Motor neuron (in vitro differentiated cells): ENCODE measurements at places on chromosomes 11 and 22. TPM values are rescaled to one million over a fixed set of nuclear protein-coding genes. Genes with fewer than 3 reads are reported as not detected.
A peak's percentile ranks its signal among the peaks of the same experiment; 100 is the strongest.

The GGTLC3 gene
- total RNA-seq = not detected in 2 replicates

The KBTBD3 gene
- 3.6 and 4.8 TPM in 2 replicates for total RNA-seq

The HEPHL1 gene
- total RNA-seq = 0.05 TPM in 1 of 2 replicates, not detected in the other

The B4GALNT4 gene
- total RNA-seq = 79.4 and 93.0 TPM in 2 replicates

The CCDC188 gene
- total RNA-seq = 0.45 TPM in 1 of 2 replicates, not detected in the other

The TRPC6 gene
- total RNA-seq = 0.59 and 0.64 TPM in 2 replicates

The KIRREL3 gene
- 52.9 and 53.1 TPM in 2 replicates for total RNA-seq

The KIF18A gene
- 2.0 and 2.5 TPM in 2 replicates for total RNA-seq

The MCM5 gene
- 54.1 and 56.0 TPM in 2 replicates for total RNA-seq

The AGBL2 gene
- total RNA-seq = 1.0 and 1.1 TPM in 2 replicates

The MISFA gene
- 1.7 and 2.2 TPM in 2 replicates for total RNA-seq

The CELSR1 gene
- 26.6 and 46.9 TPM in 2 replicates for total RNA-seq

The CADM1 gene
- total RNA-seq = 110 and 118 TPM in 2 replicates

The PANX3 gene
- not detected in 2 replicates for total RNA-seq

The EFCAB6 gene
- total RNA-seq = 9.2 and 10.8 TPM in 2 replicates

The PATE3 gene
- total RNA-seq = not detected in 2 replicates

The PARVG gene
- total RNA-seq = 0.59 and 0.76 TPM in 2 replicates

GRCh38 chr11:8698917-8699441 lies 16.4 kb downstream of the RPL27A start:
- ATAC-seq = no peak

DNA sequence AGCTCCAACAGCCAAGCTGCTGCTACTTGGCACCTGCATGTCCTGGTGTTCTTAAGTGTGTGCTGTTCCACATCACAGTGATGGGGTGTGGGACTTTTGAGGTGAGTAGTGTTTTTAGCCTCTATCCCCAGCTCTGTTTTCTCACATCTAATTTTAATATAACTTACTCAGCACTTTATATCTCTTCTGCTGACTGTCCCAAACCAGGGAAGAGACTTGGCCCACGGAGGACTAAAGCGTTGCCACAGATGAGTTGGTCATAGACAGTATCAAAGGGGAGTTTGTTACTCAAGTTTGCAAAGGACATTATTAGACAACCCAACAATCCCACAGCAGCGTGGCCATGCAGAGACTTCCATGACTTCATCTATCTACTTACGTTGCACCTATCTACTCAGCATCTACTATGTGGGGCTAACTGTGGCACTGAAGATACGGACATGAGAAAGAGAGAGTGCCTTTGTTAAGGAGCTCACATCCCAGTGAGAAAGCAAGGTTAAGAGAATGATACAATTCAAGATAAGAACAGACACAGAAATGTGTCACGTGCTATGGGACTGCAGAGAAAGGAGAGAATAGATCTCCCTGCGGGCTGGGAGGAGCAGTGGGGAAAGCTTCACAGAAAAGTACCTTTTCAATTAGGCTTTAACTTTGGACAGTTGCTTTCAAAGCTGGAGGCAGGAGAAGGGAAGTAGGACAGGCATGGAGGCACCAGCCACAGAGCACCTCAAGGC lies 82.4 kb downstream of the ME3 start:
- ATAC-seq = no peak

GRCh38 chr22:23826510-23827350 lies 12.1 kb downstream of the DERL3 start:
- peak; percentile 58 for ATAC-seq

GRCh38 chr11:37595845-37596244 lies 997.8 kb upstream of the RAG2 start:
- no peak for ATAC-seq

GRCh38 chr11:131897956-131898355 lies 527.5 kb downstream of the NTM start:
- no peak for ATAC-seq

DNA sequence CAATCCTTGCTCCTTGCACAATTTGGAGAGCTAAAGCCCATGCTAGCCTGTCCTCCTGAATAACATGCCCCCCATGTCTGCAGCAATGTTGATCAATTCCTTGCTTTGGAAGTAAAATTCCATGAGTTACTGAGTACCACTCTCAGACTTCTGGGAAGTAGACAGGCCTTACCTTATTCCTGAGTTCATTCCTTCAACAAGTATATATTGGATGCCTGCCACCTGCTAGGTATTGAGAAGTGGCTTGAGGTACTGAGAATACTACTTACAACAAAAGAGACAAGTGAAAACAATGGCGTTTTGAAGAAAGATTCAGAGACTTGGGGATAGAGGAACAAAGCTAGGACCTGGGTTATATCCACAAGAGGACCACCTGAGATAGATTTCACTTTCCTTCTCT lies 12.4 kb downstream of the PATE2 start:
- ATAC-seq = no peak

DNA sequence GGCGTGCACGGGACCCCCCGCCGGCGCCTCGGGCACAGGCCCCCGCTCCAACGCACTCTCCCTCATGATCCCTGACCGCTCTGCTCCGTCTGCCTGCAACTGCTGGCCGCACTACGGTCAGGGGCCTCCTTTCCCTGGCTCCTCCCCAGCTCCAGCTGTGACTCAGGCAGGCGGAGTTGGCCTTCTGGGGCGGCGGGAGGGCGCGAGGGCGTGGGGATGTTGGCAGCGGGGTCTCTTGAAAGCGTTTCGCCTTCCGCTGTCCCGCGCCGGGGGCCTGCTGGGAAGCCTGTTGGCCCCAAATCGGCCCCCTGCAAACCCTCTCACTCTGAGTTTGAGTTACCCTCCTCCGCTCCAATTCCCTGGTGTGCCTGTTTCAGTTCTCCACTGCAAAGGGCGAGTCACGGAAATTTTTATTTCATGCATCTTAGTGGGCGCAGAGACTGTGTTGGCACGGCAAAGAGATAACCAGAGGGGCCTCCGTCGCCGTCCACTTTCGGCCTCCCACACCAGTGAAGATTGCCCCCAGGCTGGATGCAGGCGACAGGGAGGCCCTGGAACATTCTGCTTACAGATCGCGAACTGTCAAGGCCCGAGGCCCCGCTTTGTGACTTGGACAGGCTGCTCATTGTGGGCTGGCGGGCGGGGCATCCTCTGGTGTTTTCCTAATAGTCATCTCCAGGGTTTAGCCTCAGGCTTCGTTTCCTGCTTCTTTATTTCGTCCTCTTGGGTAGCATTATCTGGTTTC lies at the start of gene CAVIN3:
TSS of gene CAVIN3 (minus strand) at position 91 of the 745 bp plus-strand sequence. CDS start at position 66, 25 bp downstream.
- peak; percentile 67 for ATAC-seq

- ATAC-seq = no peak
These were observed 16.3 kb downstream of the MRGPRG start for GRCh38 chr11:3202305-3202704.

DNA sequence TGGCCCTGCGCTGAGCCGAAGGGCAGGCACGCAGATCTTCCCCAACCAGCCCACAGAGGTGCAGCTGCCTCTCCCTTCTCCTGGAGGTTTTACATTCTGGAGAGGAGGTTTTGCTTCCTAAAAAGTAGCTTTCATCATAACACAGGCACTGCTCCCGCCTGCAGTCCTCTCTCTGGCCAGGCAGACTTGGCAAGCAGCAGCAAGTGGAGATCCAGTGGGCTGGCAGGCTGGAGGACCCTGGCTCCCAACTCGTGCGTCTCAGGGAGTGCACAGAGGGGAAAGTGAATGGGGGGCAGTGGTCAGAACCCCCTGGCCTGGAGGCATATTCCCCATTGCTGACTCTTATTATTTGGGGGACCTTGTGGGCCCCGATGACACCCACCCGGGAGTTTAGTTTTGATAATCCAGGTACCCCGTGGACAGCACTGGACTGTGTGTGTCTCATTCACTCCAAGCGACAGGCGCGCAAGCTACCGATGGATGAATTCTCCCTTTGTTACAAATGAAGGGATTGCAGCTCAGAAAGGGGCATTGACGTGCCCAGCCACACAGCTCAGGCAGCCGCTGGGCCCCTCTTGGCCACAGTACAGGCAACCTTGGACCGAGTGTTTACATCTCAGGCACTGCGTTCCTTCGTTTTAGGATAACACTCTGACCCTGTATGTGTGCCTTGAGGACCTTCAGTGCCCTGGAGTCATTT lies 1223.9 kb downstream of the BRD1 start:
- ATAC-seq = no peak

GRCh38 chr22:31286360-31287255 lies 5.7 kb downstream of the PIK3IP1 start:
- ATAC-seq = no peak

GRCh38 chr22:20219667-20220628 lies 48.2 kb downstream of the RTN4R start:
- no peak for ATAC-seq

DNA sequence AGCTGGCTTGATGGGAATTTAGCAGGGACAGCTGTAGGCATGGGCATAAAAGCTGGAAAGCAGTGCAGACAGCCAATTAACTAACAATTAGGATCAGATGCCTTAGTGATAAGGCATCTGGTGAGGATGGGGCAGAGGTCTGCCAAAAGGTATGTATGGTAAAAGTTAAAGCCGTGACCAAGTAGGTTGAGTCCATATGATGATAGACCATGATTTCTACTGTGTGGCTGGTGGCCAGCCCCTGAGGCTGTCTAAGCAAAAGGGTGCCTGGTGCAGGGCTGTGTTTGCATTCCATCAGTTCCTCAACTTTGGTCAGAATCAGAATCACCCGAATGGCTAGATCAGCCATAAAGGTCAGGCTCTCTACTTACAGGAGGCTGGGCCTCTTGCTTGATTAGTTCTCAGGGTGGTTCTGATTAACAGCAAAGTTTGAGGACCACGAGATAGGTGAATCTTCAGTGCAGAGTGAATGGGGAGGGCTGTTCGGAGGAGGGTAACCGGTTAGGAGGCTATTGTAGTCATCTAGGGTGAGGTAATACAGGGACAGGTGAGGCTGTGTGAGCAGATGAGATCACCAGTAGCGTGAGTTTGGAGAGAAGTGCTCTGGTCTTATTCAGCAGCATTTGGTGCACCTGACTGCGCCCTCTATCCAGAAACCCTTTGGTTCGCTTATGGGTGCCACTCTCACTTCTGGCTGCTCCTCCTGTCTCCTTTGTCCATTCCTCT lies 27.2 kb downstream of the PPFIBP2 start:
- ATAC-seq = peak; percentile 38

- no peak for ATAC-seq
These were observed 23.1 kb downstream of the PIH1D2 start for GRCh38 chr11:112050721-112051120.

GRCh38 chr11:48184452-48184851 lies 32.2 kb upstream of the OR4B1 start:
- no peak for ATAC-seq

- ATAC-seq = peak; percentile 55
These were observed 621.1 kb downstream of the OPCML start for GRCh38 chr11:132911186-132911585.

- ATAC-seq = no peak
These were observed 30.5 kb downstream of the ALG12 start for GRCh38 chr22:49887702-49888101.

DNA sequence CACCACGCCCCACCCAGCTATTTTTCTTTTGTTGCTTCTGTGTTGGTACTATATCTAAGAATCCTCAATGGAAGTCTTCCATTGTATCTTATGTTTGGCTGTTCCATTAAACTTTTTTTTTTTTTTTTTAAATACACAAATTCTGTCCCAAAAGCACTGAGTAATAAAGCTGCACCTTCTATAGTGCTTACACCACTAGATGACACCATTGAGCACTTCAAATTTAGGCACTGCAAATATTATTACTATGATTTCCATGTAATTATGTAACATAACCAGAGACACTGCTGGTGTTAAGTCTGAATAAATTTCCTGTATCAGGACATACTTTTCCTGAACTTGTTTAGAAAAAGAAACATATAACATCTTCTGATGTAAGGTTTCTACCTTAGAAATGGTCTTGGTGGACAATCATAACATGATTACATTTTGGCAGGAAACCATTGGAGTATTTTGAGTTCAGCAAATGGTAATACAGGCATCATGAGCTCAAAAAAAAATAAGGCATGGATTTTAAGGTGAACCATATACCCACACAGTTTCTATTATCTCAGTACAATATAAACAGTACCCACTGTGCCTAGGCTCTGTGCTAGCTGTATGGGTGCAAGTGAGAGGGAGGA lies 110.5 kb downstream of the ATG16L2 start:
- ATAC-seq = no peak

DNA sequence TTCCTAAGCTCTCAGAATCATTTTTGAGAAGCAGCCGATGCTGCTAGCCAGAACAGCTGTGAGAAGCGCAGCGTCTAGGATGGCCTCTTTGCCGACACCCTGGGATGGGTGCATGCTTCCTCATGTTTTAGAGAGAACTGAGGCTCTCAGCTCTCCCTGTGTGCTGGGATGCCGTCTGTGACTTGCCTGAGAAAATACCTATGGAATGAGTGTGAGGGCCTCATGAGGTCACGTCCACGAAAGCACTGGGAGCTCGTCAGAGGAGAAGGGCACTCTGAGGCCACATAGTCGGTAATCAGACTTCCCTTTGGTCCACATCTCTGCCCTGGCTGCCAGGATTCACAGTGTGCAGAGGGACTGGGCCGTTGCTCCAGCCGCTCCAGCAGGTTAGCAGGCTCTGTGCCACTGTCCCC lies 54.7 kb downstream of the MICAL3 start:
- no peak for ATAC-seq

DNA sequence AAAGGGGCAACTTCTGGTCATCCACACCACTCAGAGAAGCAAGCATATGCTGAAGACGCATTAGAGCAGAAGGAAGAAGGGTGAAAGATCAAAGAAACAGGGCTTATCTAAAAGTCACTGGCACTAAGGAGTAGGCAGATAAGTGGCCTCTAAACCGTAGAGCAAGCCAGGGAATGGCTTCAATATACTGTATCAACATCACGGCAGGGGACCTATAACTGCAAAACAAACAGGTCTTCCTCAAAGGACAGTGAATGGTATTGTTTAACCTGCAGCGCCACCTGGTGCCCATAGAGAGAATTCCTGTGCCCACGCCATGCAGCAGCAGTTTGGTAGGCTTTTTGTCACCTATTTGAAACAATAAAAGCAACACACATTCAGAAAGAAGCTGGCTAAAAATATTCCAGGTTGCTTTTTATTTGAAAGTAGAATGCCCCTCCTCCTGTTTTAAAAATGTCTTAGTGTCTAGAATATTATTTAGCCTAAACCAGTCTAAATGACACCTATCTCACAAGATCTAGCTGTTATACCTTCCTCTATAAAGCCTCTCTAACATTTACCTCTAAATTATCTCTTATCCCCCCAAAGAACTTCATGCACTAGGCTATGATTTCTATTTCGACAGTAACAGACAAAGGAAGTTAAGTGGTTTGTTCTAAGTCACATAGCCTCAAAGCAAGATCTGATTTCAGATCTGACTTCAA lies 21.8 kb downstream of the SNX19 start:
- peak; percentile 88 for ATAC-seq
